ENCODE measurements at places on chromosomes 5 and 9. TPM values are rescaled to one million over a fixed set of nuclear protein-coding genes. Genes with fewer than 3 reads are reported as not detected.

DNA sequence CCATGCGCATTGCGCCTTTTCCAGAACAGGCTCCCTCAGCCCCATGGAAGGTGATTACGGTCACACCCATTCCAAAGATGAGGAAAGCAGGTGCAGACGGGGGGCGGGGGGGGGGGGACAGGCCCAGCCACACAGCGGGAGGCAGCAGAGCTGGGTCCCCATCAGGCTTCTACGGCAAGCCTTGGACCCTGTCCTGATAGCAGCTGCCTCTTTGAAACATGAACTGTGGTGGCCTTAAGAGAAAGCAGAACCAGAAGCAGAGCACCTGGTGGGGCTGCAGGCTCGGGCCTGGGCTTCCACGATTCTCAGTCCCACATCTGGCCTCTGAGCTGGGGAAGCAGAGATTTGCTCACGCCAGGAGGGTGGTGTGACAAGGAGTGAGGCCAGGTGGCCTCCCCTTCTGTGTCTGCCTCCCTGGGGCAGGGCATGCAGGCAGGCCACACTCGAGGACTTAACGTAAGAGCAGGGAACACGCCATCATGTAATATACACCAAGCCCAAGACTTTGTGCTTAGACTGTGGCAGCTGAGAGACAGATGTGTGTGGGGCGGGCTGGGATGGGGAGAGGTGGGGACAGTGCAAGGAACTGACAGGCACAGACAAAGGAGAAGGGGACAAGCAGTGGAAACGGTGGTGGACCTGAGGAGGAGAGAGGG, 14.2 kb upstream of the PHYKPL start:
- H3K4me1 ChIP-seq = peaks cover 71% of the 10 kb centered on the region
- H3K27me3 ChIP-seq = no peaks in the 10 kb centered on the region
- H3K4me3 ChIP-seq = no peak overlapping the region
- H3K36me3 ChIP-seq = peaks cover 4% of the 10 kb centered on the region
- peak overlapping the region; percentile 86 for H3K27ac ChIP-seq

GRCh38 chr9:131927091-131927490, 152.6 kb downstream of the MED27 start:
- DNase-seq = no peak
- H3K4me1 ChIP-seq = no peaks in the 10 kb centered on the region
- H3K4me3 ChIP-seq = no peak overlapping the region
- peaks cover 2% of the 10 kb centered on the region for H3K36me3 ChIP-seq

Gene IL17B
- not detected for total RNA-seq

- H3K4me3 ChIP-seq = no peak overlapping the region
- peaks cover 8% of the 10 kb centered on the region for H3K27me3 ChIP-seq
- DNase-seq = no peak
- no peaks in the 10 kb centered on the region for H3K4me1 ChIP-seq
- no peak overlapping the region for H3K27ac ChIP-seq
- H3K36me3 ChIP-seq = no peaks in the 10 kb centered on the region
Observed at GRCh38 chr5:137221943-137222342, 277.2 kb downstream of the SPOCK1 start.

Gene IL13
- total RNA-seq = 1.6 TPM

GRCh38 chr5:150114773-150115408, 28.5 kb upstream of the CSF1R start:
- peaks cover 3% of the 10 kb centered on the region for H3K36me3 ChIP-seq
- peaks cover 4% of the 10 kb centered on the region for H3K27me3 ChIP-seq
- peaks cover 3% of the 10 kb centered on the region for H3K4me1 ChIP-seq
- H3K4me3 ChIP-seq = no peak overlapping the region
- H3K27ac ChIP-seq = no peak overlapping the region

DNA sequence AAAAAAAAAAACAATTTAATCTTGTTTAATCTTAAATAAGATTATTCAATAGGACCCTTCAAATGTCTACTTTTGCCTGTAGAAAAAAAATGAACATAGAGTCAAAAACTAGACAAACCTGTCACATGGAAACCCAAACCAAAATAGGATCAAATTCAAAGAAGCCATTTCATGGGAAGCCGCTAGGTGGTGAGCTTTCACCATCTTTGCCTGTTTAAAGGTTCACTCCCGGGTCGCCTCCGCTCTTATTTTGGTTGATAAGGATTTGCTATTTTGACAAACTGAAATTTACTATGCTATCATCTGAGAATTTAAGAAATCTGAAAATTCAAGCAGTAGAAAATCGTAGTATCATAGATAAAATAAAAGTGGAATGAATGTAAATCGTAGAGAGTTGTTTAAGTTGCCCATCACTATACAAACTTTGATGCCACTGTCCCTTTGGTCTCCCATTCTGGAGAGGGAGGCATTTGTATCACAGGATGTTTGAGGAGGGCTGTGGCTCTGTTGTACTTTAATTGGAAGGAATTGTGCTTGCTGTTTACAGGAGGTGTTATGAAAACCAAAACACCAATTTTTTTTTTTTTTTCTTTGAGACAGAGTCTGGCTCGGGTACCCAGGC, 43.5 kb upstream of the DNAH5 start:
- H3K27ac ChIP-seq = no peak overlapping the region
- no peaks in the 10 kb centered on the region for H3K36me3 ChIP-seq
- DNase-seq = peak; percentile 25

GRCh38 chr9:91193658-91194391, 167.9 kb downstream of the AUH start:
- peaks cover 85% of the 10 kb centered on the region for H3K4me1 ChIP-seq
- H3K36me3 ChIP-seq = peaks cover 27% of the 10 kb centered on the region
- peak overlapping the region; percentile 70 for H3K4me3 ChIP-seq
- DNase-seq = peak; percentile 93
- H3K27ac ChIP-seq = peak overlapping the region; percentile 95

Gene GFI1B
- total RNA-seq = not detected

GRCh38 chr9:4238522-4238921, 61.3 kb downstream of the GLIS3 start:
- DNase-seq = no peak
- H3K36me3 ChIP-seq = no peaks in the 10 kb centered on the region
- H3K4me1 ChIP-seq = peaks cover 22% of the 10 kb centered on the region
- H3K27ac ChIP-seq = peak overlapping the region; percentile 56

- no peaks in the 10 kb centered on the region for H3K27me3 ChIP-seq
- no peak for DNase-seq
- no peaks in the 10 kb centered on the region for H3K4me1 ChIP-seq
- H3K27ac ChIP-seq = no peak overlapping the region
- H3K36me3 ChIP-seq = no peaks in the 10 kb centered on the region
Observed at GRCh38 chr5:84816746-84817547, 432.3 kb upstream of the EDIL3 start.

GRCh38 chr5:102971676-102972293, 148.2 kb downstream of the GIN1 start:
- peaks cover 3% of the 10 kb centered on the region for H3K4me1 ChIP-seq
- no peak overlapping the region for H3K27ac ChIP-seq
- no peaks in the 10 kb centered on the region for H3K27me3 ChIP-seq
- no peak overlapping the region for H3K4me3 ChIP-seq

DNA sequence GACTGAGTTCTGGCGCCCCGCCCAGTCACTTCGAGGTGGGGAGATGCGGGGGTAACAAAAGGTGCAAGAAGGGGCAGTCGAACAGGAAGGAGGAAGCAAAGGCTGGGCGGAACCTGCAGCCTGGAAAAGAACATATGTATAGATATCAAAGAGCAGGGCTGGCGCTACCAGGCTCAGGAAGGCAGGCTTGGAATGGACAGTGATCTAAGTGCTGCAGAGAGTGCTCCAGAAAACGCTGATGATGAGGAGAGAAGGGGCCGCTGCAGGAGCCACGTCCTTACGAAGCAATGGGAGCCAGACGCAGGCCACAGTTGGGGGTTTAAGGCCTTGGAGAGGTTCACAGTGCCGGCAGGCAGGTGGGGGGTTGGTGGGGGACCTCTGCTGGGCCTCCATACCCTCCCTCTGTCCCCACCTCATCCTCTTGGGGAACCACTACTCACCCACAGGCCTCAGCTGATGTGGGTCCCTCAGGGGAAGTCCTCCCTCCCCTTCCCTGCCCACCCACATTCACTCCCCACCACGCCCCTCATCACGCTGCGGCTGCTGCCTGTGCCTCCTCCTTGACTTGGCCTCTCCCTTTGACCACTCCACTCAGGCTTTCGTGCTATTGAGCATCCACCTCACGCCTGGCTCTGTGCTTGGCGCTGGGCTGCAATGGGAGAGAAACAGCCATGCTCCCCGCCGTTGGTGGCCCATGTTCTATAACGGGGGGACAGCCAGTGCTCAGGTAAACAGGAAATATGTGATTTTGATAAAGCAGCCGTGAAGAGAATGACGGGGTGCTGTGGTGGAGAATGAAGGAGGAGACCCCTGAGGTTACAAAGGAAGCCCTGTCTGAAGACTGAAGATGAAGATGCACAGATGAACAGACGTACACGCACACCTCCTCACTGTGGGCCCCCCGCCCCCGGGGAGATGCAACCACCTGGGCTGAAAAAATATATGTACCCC, 40.5 kb upstream of the RPL26L1 start:
- peaks cover 24% of the 10 kb centered on the region for H3K4me1 ChIP-seq
- H3K4me3 ChIP-seq = peak overlapping the region; percentile 71
- peak overlapping the region; percentile 92 for H3K27ac ChIP-seq
- no peaks in the 10 kb centered on the region for H3K27me3 ChIP-seq
- H3K36me3 ChIP-seq = peaks cover 16% of the 10 kb centered on the region
- peak; percentile 70 for DNase-seq

DNA sequence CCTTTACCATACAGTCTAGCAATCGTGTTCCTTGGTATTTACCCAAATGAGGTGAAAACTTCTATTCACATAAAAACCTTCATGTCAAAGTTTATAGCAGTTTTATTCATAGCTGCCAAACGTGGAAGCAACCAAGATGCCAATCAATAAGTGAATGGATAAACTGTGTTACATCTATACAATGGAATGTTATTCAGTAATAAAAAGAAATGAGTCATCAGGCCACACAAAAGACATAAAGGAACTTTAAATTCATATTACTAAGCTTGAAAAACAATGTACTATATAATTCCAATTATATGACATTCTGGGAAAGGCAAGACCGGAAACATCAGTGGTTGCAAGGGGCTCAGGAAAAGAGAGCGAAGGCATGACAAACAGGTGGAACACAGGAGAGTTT, 679.9 kb downstream of the ISL1 start:
- no peak for DNase-seq
- H3K27ac ChIP-seq = no peak overlapping the region
- H3K4me3 ChIP-seq = no peak overlapping the region

DNA sequence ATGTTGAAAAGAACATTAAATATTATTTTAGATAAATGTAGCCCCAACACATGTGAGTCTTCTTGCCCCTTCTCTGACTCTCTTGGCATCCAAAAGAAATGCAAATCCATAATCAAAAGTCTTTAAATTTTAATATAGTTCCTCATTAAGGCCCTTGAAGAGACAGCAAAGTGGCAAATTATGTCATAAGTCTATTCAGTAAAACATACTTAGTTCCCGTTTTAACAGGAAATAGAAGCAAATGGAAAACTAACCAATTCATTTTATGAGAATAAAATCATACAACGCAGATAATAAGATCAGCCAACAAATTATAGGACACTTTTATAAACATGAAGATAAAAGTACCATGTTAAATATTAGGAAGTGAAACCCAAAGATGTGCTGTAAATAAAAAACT, 20.1 kb upstream of the IFNB1 start:
- H3K4me1 ChIP-seq = peaks cover 34% of the 10 kb centered on the region
- H3K27me3 ChIP-seq = peaks cover 3% of the 10 kb centered on the region
- H3K36me3 ChIP-seq = peaks cover 5% of the 10 kb centered on the region
- H3K4me3 ChIP-seq = no peak overlapping the region

Gene POU5F2
- 1.1 TPM for total RNA-seq

GRCh38 chr9:37422289-37423104, at the start of gene GRHPR:
Gene GRHPR, plus strand, starts transcription at chr9:37422696. Its CDS starts 55 bp downstream, at chr9:37422751.
- peak; percentile 90 for DNase-seq
- H3K27me3 ChIP-seq = no peaks in the 10 kb centered on the region
- peak within 1 kb of the TSS; percentile 90 for H3K4me3 ChIP-seq
- peak within 1 kb of the TSS; percentile 90 for H3K27ac ChIP-seq
- H3K36me3 ChIP-seq = peaks cover 17% of the 10 kb centered on the region
- H3K4me1 ChIP-seq = peaks cover 21% of the 10 kb centered on the region

Gene CCDC183
- total RNA-seq = 0.44 TPM

DNA sequence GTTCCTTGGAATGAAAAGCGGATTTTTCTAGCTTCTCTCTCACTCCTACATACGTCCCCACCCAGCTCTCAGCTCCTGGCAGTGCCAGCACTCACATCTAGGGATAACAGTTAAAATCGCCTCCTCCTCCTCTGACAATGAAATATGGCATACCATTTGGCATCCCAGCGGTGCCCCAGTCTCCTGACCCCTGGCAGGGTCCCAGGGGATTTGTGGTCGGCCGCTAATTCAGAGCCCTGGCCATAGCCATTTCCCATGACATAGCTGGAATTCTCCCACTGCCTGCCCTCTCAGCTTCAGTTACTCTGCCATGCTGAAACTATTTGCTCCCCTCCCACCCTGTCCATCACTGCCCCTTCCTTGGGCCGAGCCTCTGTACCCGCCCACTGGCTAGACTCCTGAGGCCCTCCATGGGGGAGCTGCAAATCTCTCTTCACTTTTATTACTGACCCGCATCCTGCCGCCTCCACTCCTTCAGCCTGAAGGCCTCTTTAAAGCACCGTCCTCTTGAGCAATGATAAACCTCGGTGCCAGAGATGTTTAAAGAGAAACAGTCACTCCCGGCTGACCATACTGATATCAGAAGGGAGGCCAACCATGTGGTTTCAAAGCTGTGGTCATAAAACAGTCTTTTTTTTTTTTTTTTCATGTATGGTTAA, 139.8 kb downstream of the SLIT3 start:
- no peak overlapping the region for H3K4me3 ChIP-seq
- no peak for DNase-seq

DNA sequence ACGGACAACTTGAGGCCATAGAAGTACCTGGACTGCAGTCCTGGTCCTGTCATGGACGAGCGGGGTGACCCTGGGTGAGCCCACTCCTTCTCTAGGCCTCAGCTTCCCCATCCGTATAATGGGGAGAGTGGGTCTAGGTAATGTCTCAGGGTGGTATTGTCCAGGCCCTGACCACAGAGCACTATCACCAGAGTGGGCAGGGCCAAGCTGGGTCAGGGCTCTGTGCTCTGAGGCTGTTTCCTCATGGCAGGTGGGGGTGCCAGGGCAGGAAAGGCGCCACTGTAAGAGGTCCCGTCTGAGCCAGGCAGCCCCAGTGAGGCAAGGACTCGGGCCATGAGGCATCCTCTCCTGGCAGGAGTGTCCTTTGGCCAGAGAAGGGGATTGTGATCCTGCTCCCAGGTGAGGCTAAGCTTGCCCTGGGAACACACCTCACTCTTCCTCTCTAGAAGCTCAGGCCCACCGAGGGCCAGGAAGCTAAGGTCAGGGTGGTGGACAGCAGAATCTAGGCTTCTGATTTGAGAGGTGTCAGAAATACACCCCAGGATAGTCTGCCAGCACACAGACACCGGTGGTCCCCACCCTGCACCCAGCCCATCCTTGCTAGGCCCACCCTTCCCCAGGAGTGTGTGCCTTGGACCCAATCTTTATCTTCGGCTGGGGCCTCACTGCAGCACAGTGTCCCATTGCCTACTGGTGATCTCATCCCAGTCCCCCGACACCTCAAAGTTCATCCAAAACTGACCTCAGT, 1.5 kb upstream of the MYOZ3 start:
- H3K27me3 ChIP-seq = peaks cover 11% of the 10 kb centered on the region
- no peak overlapping the region for H3K27ac ChIP-seq
- H3K36me3 ChIP-seq = no peaks in the 10 kb centered on the region
- H3K4me1 ChIP-seq = peaks cover 11% of the 10 kb centered on the region
- DNase-seq = no peak

Data from activated CD8-positive, alpha-beta T cell treated with anti-CD3 and anti-CD28 coated beads, Interleukin-2, amount 10 ng/mL, durations not matched to agents 7 days and 5 days (primary cell).